ENCODE measurements at places on chromosomes 11 and 22. TPM values are rescaled to one million over a fixed set of nuclear protein-coding genes. Genes with fewer than 3 reads are reported as not detected.

The PDGFD gene
- 8.7 TPM for total RNA-seq

The CAPN5 gene
- 5.6 TPM for total RNA-seq

The FAM118B gene
- total RNA-seq: 14.8 TPM

The UBQLNL gene
- total RNA-seq: 0.16 TPM

The SHANK3 gene
- 34.1 TPM for total RNA-seq

The MIOX gene
- not detected for total RNA-seq

The OMP gene
- 0.97 TPM for total RNA-seq

The SLC16A8 gene
- total RNA-seq: not detected

The DENND6B gene
- 2.4 TPM for total RNA-seq

DNA sequence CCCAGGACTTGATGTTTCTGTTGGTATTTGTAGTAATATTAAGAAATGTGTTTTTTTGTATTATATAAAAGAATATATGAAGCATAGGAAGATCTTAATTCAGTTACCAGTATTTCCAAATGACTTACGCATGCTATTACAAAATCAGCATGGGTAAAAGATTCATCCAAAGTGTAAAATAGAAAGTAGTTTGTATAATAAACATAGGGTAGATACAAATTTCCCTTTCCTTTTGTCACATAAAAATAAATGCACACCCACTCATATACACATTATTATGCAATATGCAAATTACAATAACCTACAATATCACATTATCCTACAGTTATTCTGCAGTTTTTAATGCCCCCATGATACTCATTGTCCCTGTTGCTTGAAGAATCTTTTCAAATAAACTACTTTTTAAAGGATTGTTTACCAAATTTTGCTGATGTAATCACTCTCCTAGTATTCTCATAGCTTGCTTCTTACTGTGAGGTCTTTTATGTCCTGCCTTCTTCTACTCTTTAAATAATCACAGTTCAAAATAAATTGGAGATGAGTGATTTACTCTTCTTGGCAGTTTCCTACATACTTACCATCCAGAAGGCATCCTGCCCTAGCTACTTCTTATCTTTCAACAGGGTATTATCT is 244.0 kb downstream of the CASP12 start:
- no peak for DNase-seq

GRCh38 chr11:106011481-106011880 is 10.6 kb downstream of the MSANTD4 start:
- DNase-seq: no peak

- no peak for DNase-seq
Measured at GRCh38 chr22:48445113-48445827, 1382.4 kb downstream of the BRD1 start.

DNA sequence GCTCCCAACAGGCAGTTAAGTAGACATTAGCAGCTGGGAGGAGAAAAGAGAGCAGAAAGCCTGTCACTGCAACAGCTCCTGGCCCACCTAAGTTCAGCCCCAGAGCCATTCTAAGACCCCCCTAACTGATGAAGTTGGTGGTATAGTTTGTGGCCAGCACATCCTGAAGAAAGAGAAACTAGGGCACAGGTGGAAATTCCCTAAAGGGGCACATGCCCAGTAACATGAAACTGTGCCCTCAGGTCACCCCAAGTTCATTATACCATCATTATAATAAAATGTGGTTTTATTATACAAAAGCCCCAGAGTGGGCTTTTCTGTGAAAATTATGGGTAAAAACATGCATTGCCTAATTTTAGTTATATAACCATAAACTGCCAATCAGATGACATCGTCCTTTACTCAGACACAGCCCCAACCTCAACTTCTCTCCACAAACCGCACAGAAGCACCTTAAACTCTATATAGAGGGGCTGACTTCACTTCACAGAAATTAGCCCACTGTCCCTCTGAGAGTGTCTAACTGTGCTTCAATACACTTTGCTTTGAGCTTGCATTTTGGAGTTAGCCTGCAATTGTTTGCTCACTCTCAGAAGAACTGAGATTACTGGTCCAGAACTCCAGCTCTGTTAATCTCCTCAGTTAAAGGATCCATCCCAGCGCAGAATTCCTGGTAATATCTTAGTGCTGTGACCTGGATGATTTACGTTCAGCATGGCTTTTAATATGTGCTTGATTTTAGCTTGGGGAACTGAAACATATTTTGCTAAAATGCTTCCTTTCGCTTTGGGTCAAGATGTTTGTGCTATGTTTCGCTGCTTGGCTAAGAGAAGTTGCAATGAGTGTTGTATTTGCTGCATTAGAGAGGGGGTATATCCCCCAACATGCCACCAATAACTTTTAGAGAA is 1.8 kb upstream of the APOL3 start:
- DNase-seq: no peak

- DNase-seq: no peak
Measured at GRCh38 chr11:95661162-95661561, 128.4 kb downstream of the FAM76B start.

- peak; percentile 71 for DNase-seq
Measured at GRCh38 chr11:67996622-67997474, 7.0 kb downstream of the UNC93B1 start.

- no peak for DNase-seq
Measured at GRCh38 chr11:12786891-12787290, 112.7 kb downstream of the TEAD1 start.

- DNase-seq: peak; percentile 11
Measured at GRCh38 chr11:3207526-3208189, 11.0 kb downstream of the MRGPRG start.

DNA sequence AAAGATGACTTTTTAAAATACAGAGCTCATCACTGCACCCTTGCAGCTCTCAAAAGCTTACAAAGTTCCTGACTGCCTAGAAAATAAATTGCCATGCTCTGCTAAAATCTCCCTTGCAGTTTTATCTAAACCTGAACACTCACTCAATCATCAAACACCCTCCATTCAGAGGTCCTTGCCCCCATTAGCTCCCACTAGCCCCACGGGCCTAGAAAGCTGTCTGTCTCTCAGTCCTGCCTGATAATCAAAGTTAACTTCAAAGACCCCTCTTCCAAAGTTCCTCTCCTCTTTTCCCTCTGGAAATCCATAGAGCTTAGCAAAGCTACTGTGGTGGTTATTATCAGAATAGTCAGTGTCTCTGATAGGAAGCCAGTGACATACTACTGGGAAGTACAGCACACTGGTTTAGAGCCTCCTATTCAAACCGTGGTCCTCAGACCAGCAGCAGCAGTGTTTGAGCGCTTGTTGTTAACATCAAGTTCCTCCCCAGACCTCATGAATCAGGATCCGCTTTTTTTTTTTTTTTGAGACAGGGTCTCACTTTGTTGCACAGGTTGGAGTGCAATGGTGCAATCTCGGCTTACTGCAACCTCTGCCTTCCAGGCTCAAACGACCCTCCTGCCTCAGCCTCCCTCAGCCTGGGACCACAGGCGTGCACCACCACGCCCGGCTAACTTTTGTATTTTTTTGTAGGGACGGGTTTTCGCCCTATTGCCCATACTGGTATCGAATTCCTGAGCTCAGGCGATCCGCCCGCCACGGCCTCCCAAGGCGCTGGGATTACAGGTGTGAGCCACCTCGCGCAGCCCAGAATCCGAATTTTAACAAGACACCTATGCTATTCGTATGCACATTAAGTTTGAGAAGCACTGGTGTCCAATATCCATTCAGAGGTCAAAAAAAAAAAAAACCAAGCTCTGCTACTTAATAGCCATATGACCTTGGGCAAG is 1.2 kb downstream of the NDUFC2 start:
- no peak for DNase-seq

DNA sequence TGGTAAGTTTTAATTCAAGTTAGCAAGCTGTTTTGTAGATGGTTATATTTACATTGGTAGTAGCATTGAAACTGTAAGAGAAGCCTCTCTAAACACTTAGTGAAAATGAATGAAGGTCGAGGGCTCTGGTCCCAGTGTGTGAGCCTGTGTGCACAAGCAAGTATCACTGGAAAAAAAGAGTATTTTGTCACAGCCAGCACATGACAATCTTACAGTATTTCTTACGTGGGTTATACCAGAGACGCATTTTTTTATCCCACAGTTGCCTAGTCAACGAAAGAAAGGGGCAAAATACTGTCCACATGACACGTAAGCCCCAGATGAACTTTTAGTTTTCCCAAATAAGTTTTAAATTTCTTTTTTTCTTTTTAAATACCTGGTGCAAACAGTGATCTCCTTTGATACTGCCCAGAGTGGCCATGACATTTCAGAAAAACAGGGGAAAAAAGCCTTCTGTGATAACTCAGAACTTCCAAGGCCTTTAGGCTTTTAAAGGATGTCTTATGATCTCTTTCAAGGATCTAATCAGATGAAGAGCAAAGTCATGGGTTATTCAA is 23.5 kb downstream of the RAB38 start:
- DNase-seq: no peak

- DNase-seq: no peak
Measured at GRCh38 chr11:86551288-86552092, 120.9 kb downstream of the ME3 start.

DNA sequence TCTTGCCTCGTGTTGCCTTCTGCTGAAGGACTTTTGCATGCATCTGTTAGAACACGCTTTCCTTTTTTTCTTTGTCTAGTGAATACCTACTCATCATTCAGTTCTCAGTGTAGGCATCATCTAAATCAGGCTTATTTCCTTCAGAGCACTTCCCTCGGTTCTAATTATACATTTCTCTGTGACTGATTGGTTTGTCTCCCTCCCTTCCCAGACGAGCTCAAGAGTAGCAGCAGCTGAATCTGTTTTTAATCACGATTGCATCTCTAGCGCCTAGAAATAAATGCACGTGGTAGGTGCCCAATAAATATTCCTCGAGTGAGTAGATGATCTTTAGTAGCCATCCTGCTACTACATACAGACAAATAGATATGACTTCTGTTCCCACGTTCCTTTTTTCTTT is 6.3 kb downstream of the CEP164 start:
- DNase-seq: no peak

GRCh38 chr11:48049036-48049435 is 68.7 kb downstream of the PTPRJ start:
- no peak for DNase-seq

- no peak for DNase-seq
Measured at GRCh38 chr11:34614344-34615104, 6.4 kb upstream of the EHF start.

DNA sequence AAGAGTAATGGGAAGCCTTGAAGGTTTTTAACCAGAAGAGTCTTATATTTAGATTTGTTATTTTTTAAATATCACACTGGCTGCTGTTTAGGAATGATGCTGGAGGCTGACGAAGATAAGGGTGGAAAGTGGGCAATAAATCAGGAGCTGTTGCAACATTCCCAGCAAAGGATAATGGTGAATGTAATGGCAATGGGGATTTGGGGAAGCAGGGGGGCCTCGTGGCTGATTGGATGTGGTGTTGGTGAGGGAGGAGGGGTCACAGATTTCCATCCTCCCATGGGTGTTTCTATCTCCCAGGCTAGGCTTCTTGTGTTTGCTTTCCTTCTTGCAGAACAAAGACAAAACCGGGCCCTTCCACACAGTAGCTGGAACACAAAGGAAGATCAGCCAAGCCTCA is 80.8 kb downstream of the PIWIL4 start:
- peak; percentile 65 for DNase-seq

- DNase-seq: no peak
Measured at GRCh38 chr11:116136987-116137674, 632.9 kb upstream of the CADM1 start.

DNA sequence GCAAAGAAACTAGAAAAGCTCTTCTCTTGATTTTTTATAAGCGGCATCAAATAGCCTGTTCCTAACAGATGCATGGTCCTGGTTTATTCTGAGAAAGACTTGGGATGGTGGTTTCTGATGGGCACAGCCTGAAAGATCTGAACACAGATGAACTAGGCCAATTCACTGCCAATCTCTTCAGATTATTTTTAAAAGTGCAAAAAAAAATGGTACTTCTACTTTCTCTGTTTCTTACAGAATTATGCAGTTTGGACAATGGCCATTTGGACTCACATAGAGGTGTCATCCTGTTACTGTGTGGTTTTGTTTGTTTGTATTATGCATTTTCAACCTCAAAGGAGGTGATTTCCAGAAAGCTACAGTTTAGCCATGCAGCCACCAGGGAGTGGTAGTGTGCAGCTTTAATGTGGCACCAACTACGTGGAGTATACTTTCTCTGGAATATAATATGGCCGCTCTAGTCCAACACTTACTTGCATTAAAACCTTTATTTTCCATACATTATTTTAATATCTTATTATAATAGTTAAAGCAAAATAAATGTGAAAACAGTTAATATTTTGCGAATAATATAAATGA is 469.8 kb upstream of the KIRREL3 start:
- no peak for DNase-seq

GRCh38 chr11:44029977-44030911 is 17.5 kb upstream of the ACCSL start:
- DNase-seq: peak; percentile 56

GRCh38 chr11:23543651-23544222 is 683.5 kb upstream of the CCDC179 start:
- DNase-seq: no peak

- no peak for DNase-seq
Measured at GRCh38 chr22:22478470-22478869, 30.1 kb downstream of the ZNF280B start.

DNA sequence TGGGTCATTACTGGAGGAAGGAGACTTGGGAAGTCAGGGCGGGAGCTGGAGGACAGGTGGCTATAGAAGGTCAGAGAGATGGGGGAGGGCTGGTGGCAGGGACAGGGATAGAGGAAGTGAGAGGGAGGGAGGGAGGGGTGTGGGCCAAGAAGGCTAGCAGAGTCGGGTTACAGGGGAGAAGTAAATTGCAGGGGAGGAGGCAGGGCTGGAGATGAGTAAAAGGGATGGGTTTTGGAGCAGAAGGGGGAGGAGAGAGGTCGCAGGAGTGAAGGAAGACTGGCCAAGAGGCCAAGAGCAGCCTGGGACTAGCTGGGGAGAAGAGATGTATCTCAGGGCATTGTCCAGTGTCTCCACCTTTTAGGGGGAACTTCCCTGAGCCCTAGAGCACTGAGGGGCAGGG is 33.0 kb downstream of the LRRC10B start:
- no peak for DNase-seq

DNA sequence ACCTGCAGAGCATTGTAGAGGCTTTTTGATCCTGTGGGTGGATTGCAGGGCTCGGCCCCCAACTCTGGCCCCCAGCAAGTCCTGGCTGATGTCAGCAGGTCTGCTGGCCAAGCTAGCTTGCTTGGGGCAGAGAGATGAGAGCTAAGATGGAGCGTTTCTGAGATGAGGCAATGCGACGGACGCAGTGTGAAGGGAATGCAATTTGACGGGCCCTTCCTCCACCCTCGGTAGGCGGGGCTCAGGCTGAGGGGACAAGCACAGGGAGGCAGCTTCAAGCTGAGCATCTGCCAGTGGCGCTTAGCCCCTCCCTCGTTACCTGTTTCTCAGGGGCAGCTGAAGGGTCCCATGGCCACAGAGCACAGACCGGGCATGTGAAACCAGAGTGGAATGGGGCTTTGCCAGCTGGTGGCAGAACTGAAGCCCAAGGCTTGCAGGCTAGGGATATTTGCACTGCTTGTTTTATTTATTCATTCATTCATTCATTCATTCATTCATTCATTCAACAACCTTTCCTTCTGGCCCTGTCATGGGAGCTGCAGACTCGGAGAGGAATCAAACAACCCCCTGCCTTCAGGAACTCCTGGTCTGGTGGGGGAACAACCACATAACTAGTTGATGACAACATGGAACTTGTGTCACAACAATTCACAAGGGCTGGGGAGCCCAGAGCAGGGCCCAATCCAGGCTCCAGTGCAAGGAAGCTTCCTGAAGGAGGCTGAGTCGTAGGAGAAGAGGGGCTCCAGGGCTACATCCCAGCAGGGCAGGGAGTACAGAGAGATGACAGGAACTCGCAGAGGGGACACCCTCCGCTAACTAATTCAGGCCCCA is 66.8 kb downstream of the THAP12 start:
- DNase-seq: no peak

- peak; percentile 53 for DNase-seq
Measured at GRCh38 chr11:9568854-9569587, 4.4 kb upstream of the WEE1 start.
